ENCODE measurements at places on chromosomes 1 and 21.

DNA sequence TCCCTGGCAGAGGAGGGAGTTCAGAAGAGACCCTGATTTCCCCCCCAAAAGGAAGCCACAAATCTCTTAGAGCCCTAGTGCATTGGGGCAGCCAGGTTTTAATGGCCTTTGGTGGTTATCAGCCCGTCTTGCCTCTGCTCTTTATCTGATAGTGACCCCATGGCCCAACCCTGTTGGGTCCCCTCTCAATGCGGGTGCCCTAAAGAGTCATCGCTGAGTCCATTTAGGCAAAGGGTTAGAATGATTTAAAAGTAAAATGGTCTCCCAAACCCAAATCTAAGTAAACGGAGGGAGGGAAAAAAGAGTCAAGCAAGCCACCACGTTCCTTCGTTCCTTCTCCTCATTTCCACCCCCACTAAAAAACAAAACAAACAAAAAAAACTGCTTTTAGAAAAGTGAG is 164.0 kb downstream of the RUNX1 start:
- no peak for DNase-seq

DNA sequence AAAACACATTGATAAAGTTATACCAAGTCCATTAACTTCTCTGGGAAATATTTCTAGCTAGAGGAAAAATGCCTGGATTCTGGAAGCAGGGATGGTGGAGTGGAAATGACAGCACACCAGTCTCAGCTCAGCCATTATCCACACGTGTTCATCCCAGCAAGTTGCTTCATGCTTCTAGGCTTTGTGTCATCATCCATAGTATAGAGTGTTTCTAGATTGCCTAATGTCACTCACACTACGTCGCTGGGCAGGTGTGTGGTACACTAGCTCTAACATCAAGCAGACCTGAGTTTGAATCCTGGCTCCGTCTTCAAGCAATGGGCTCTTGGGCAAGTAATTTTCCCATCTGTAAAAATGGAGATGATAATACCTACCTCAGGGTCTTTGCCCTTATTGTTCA is 326.3 kb downstream of the PBX1 start:
- no peak for DNase-seq

GRCh38 chr1:227891955-227892488 is 55.7 kb downstream of the WNT9A start:
- no peak for DNase-seq

DNA sequence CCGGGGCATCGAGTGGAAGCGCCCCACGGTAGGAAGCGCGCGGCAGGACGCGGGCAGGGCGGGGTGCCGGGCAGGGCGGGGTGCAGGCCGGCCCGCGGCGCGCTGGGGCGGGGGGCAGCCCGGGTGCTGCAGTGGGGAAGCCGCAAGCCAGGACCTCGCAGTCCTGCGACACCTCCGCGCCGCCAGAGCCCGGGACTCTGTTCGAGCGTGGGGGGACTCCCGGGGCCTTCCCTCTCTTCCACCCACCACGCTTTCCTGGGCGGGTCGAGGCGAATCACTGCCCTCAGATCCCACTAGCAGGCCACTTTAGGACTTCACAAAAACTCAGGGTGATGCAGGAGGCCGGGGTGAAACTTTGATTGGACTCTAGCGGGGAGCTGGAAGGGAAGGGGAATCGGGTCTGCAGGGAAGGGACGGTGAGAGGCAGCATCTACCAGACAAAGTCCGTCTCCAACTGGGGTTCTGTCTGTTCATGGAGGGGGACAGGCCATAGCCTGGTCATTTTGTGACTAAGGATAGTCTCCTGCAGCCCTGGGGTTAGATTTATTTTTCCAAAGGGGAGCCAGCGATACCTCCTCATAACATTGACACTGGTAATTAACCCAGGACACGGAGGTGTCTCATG is 623 bp downstream of the CAPN2 start:
- DNase-seq, result peak; percentile 39

- no peak for DNase-seq
Measured at GRCh38 chr1:245800901-245801605, 646.3 kb downstream of the KIF26B start.
